A172 (cell line): ENCODE measurements at places on chromosomes 2 and 18.

DNA sequence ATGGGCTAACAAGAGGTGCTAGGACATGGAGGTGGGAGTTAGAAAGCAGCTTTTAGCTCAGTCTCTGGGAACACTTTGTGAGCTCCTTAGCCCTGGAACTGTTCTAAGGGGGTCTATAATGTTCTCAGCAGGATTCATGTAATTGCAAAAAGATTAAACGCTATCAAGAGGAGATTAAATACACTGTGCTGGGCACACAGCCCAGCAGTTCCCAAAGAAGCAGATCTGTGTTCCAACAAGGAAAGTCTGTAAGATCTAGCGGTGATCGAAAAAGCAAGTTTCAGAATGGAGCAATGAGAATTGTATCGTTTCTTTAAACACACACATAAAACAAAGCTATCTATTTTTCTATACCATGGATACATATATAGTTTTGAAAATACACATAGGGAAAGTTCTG, 2.4 kb upstream of the ARID5A start:
- DNase-seq, result no peak

DNA sequence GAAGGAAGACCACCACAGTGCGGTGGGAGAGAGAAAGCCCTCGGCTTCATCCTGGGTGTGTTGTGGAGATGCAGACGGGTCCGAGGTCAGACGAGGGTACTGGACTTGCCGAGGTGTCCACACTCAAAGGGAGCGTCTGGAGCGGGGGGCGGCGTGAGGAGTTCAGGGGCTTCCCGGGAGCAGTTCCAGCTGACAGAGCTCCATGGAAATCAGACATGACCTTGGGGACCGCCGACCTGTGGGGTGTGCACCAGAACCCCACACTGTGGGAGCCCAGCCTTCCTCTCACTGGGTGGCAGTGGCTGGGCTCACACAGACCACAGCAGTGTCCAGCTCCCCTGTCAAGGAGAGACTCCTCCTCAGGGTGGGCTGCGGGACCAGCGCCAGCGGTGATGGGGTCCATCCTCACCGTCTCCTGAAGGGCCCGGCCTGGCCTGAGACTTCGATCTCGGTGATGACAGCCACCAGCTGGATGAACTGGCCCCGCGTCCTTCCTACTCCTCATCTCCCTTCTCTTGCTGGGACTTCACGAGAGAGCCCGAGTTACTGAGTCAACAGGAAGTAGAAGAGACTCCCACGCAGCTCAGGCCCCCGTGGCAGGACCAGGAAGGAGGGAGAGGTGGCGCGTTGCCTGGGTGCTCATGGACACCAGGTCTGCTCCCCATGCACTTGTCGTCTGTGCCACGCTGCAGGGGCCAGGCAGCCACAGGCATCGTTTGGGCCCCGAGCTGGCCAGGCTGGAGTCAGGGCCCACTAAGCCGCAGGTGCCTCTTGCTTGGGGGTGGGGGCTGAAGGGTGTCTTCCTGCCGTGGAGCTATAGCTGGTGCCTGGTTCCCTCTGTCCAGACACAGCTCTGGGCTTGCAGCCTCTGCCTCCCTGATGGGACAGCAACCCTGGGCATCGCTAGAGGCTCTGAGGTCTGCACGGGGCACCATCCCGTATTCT, 101.9 kb upstream of the CTDP1 start:
- DNase-seq, result peak; percentile 15

DNA sequence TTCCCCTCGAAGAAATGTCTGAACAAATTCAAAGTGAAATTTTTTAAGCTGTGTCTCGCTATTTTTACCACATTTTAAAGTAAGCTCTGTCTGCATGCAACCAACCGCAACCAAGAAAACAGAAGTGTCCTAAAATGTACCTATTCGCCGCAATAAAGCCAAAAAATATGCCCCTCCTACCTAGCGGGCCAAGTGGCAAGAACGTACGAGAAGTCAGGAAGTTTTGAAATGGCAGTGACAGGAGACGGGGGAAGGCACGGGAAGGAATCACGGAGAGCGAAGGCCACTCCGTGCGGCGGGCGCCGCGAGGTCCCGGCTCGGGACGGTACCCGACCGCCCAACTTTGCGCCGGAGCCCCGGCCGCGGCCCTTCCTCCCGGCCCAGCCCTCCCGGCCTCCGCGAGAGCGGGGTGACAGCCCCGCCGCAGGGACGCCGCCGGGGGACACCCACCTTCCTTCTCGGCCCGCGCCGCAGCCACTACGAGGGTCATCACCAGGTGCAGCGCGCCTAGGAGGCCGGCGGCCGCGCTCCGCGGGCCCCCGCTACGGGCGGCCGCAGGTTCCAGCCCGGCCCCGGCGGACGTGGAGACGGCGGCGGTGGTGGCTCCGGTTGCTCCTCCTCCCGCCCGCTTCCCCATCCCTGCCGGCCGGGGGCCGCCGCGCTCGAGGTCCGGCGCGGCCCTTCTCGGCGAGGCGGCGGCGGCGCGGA, 568 bp downstream of the TMEM131 start:
- DNase-seq, result peak; percentile 19

DNA sequence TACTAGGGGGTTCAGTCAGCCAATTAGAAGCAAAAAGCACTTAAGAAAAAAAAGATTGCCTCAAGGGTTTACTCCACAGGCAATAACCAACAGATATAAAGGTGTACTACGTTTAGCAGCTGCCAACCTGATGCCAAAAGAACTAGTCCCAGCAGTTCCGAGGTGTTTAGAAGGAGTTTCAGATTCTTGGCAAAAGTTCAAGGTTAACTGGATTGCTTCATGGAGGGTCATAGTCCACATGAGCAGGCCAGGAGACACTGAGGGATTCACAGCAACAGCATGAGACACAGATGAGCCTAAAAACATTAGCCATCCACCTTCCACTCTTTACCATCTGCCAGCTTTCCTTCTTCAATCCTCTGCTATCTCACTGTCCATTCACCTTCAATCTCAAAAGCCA, 4.9 kb upstream of the DNAH7 start:
- DNase-seq, result no peak

- no peak for DNase-seq
These were observed 3.1 kb downstream of the WNT10A start for GRCh38 chr2:218883491-218884490.

DNA sequence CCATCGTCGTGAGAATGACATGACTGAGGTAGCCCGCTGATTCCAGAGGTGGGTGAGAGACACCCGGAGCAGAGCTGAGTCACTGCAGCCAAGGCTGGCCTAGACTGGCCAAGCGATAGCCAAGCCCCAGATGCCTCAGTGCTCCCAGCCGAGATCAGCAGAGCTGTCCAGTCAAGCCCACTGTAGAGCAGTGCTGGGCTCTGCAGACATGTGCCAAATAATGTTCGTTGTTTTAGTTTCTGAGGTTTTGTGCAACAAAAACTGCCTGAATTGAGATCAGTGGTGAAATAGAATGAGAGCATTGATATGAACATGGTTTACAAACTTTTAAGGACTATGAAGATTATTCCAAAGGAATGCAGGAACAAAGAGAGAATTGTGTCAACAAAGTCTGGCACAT, 42.1 kb downstream of the INSIG2 start:
- no peak for DNase-seq
